Activated gamma-delta T cell (primary cell): ENCODE measurements at places on chromosomes 3 and 15.

- no peak for DNase-seq
Measured at GRCh38 chr15:78085928-78086327, 6.4 kb upstream of the SH2D7 start.

DNA sequence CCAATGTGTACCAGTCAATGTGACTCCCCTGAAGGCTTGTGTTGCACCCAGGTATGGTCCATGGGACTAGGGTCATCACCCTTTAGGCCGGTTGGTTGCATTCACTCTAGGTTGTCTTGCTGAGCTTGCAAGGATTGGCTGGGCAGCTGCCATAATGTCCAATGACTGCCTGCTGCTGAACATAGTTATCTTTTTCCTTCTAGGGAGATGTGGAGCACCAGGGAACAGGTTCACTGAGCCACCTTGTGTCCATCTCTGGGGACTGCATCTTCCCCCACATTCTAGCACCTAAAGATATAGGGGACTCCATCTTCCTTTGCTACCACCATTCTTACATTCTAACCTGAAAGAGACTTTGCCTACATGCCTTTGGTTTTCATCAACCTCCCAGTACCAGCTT, 580.4 kb upstream of the TBL1XR1 start:
- DNase-seq, result no peak

- no peak for DNase-seq
Measured at GRCh38 chr3:46467562-46467961, 2.9 kb upstream of the LTF start.

DNA sequence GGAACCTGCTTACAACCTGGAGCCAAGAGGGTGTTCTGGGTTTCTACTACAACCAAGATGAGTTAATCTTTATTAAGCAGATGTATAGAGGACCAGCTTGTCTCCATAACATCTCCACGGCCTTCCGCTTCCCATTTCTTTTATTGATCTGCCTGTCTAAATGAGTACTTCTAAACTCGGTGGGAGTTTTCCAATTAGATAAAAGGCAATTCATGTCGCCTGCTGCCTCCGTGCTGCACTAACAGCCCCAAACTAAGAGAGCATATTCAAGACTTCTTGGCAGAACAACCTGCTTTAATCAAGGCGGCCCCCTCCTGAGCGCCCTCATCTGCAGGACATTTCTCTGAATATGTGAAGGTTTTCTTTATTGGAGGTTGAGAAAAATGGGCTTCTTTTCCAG, 270.1 kb downstream of the PDCD6IP start:
- no peak for DNase-seq

- no peak for DNase-seq
Measured at GRCh38 chr3:40858364-40859115, 333.8 kb downstream of the ZNF621 start.

- DNase-seq, result no peak
Measured at GRCh38 chr15:41698779-41699178, 38.6 kb downstream of the MGA start.

GRCh38 chr15:95932676-95933075, 397.8 kb upstream of the NR2F2 start:
- no peak for DNase-seq

DNA sequence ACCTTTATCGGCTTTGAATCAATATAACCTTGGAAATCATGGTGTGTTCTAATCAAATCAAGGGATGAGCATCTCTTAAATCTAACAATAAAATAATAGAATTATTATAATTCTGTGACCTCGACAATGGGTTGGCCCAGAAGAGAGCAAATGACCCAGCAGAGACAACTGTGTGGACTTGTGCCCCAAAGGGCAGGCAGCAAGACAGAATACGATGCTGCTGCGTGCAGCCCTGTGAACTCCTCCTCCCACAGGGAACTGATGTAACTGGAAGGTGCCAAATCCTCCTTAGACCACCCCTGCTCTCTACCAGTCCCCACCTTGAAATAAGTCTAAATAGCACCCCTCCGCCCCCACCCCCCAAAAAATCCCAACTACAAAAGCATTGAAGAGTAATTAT, 50.7 kb upstream of the ACAN start:
- no peak for DNase-seq

DNA sequence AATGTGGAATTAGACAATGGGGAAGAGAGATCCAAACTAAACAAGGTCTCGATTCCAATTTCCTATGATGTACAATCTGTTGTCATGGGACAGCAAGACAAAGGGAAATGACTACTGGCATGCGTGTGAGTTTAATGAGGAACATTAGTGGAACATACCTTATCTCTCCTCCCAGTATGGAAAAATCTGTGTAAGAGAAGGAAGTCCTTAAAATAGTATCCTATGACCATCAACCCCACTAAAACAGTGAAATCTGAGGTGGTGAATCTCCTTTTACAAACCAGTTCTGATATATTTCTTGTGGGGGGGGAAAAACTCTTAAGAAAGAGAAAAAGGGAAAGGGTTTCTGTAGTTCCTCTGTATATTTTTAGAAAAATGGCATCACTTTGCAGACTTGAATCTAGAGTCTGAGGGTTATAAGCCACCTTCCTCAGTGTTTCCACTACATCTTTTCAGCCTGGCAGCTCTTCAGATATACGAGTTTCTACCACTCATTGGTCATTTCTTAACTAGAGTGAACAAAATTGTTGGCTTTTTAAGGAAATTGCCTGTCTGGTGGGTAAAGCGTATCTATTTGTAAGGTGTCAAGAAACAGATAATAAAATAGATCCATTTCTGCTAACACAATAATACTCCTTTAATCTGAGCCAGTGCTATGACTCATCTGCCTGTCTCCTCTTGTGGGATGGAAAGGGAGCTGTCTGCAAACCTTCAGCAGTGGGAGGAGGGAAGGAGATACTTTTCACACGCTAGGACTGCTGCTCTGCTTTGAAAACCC, 3.0 kb upstream of the TNFAIP8L3 start:
- DNase-seq, result no peak

- no peak for DNase-seq
Measured at GRCh38 chr3:141127344-141128125, 76.4 kb downstream of the SPSB4 start.

- no peak for DNase-seq
Measured at GRCh38 chr3:4067893-4068292, 235.3 kb upstream of the SETMAR start.

DNA sequence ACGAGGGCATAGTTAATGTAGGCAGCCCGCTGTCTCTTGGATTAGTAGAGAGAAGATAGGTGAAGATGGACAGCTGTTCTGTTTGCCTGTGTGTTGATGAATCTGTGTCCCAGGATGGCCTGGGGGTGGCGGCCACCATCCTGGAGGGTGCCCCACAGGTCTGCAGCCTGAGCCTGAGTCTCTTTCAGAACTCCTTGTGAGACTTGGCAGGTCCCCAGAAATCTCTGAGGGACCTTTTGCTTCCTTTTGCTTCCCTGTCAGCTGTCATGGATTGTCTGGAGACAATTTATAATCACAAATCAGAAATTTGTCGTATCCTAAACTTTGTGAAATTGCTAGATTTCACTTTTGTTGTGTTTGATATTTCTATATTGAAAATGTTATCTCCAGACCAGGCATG, 17.4 kb downstream of the FAN1 start:
- DNase-seq, result no peak

GRCh38 chr15:85707519-85708338, 87.0 kb downstream of the KLHL25 start:
- no peak for DNase-seq

GRCh38 chr15:98729446-98730042, 81.2 kb downstream of the IGF1R start:
- DNase-seq, result no peak

DNA sequence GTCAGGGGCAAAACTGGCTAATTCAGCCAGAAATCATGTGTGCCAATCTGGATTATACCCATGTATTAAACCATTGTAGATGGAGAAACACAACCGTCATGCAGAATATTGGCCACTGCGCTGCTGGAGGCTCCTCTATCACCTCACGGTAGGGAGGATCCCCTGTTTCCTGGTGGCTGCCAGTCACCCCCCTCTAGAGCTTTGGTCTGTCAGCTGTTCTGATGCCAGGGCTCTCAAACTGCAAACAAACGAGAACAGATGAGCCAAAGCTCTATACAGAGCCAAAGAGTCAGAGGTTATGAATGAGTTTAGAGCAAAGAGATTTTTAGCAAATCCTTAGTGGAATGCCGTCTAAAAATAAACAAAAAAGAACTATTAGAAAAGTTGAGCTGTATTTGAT, 62.5 kb downstream of the IL20RB start:
- no peak for DNase-seq

- DNase-seq, result no peak
Measured at GRCh38 chr3:147735616-147736015, 326.5 kb downstream of the ZIC1 start.

GRCh38 chr3:191076903-191077552, 122.0 kb upstream of the OSTN start:
- no peak for DNase-seq

GRCh38 chr3:72411126-72411525, 437.1 kb downstream of the SHQ1 start:
- DNase-seq, result no peak

- DNase-seq, result no peak
Measured at GRCh38 chr3:126372413-126373145, 15.4 kb upstream of the KLF15 start.

DNA sequence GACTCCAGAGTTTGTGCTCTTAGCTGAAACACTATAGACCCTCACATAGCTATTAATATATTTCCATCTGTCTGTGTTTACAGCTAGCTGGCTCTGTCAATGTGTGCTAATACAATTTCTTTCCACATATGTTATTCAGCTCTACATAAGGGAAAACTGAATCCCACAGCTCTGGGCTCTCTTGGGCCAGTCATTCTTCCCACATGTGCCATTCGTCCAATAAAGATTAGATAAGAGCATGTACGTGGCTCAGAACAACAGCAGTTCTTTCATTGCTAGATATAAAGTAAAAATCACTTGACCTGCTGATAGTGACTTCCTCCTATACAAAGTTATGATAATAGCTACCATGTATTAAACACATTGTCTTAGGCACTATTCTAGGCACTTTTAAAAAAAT, 2.8 kb upstream of the ILDR1 start:
- no peak for DNase-seq

DNA sequence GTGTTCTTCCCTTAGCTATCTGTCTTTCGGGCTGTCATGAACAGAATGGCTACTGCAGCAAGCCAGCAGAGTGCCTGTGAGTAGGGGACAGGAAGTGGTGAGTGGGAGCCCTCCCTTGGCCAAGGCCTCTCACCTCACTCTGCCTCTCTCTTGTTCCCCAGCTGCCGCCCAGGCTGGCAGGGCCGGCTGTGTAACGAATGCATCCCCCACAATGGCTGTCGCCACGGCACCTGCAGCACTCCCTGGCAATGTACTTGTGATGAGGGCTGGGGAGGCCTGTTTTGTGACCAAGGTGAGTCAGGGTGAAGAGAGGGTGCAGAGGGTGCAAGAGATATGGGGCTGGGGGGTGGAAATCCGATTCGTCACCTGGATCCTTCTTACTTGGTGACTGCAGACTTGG, 3.0 kb downstream of the DLL4 start:
- DNase-seq, result no peak

DNA sequence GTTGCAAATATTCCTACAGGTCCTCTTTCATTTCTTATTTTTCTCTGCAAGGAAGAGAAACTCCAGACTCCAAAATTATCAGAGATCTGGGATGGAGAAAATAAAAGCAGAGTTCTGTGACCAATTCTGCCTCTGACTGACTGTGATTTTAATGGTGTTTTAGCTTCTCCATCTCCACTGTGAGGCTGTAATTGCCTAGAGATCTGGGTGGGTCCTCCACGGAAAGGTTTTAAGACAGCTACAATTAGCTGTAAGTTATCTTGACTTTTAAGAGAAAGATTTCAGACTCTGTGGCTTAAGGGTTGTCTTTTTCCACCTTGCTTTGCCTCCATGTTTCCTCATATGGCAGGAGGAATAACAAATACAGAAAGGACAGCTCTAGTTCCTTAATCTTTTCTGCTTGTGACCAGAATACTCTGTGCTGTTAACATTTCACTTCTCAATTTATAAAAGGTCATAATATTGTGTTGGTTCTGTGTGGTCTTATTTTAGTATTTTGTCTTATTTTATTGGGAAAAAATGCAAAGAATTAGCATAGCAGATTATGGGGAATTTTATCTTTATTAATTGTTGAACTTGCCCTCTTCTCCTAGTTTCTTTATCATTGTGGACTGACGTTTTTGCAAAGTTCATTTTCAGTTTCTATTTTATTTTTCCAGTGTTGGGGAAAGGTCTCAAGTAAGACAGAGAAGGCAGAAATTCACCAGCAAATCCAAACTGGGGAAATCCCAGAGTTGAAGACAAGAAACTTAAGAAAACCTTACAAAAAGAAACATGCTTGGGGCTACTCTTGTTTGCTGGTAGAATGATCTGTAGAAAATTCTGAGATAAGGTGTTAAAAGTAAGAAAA, 157.9 kb downstream of the RAP2B start:
- DNase-seq, result no peak
